Activated CD4-positive, alpha-beta T cell treated with anti-CD3 and anti-CD28 coated beads, Interleukin-2, amount 10 ng/mL, durations not matched to agents 24 days and 14 days (primary cell): ENCODE measurements at places on chromosomes 5 and 9. TPM values are rescaled to one million over a fixed set of nuclear protein-coding genes. Genes with fewer than 3 reads are reported as not detected.
A peak's percentile ranks its signal among the peaks of the same experiment; 100 is the strongest.

GRCh38 chr9:78685471-78685870 lies 388.5 kb downstream of the PSAT1 start:
- no peak for DNase-seq
- H3K27me3 ChIP-seq: no peaks in the 10 kb centered on the region
- H3K36me3 ChIP-seq: no peaks in the 10 kb centered on the region
- no peaks in the 10 kb centered on the region for H3K4me1 ChIP-seq
- no peak overlapping the region for H3K4me3 ChIP-seq

Gene FCN2
- not detected in 2 replicates for total RNA-seq

Gene DMRTA1
- total RNA-seq: not detected in 2 replicates

Gene C5orf22
- 34.2 and 37.7 TPM in 2 replicates for total RNA-seq

DNA sequence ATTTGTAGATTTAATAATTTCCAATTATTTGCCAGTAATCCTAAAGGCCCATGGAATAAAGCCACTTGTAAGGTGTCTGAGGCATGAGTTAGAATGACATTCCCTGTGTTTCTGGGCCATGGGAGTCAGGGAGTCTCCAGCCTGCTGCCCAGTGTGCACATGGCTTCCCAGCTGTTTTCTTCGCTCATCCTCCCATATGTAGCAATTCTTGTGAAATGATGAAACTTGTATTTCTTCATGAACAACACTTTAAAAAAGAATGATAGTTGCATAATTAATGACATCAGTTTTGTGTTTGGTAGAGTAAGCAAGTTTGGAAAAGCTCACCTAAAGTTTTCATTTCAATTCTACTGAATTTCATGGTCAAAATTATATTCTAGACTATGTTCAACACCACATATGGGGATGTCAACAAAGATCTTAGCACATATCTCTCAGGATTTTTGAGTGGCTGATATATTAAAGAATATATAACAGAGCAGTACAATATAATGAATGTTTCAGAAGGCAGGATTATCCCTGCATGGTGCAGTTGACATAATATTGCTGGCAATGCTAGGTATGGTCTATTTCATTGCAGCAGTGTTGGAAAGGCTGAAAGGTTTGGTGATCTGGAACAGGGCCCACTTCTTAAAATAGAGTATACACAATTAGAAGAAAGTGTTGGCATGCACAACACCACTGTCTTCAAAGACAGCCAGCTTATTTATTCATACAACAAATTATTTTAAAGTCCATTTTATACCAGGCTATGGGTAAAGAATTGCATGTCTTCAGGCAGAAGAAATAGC lies 44.7 kb downstream of the GRIN3A start:
- no peaks in the 10 kb centered on the region for H3K27me3 ChIP-seq
- no peaks in the 10 kb centered on the region for H3K36me3 ChIP-seq
- H3K27ac ChIP-seq: no peak overlapping the region
- no peaks in the 10 kb centered on the region for H3K4me1 ChIP-seq
- DNase-seq: no peak

Gene TLE1
- total RNA-seq: 0.21 TPM in 1 of 2 replicates, not detected in the other

DNA sequence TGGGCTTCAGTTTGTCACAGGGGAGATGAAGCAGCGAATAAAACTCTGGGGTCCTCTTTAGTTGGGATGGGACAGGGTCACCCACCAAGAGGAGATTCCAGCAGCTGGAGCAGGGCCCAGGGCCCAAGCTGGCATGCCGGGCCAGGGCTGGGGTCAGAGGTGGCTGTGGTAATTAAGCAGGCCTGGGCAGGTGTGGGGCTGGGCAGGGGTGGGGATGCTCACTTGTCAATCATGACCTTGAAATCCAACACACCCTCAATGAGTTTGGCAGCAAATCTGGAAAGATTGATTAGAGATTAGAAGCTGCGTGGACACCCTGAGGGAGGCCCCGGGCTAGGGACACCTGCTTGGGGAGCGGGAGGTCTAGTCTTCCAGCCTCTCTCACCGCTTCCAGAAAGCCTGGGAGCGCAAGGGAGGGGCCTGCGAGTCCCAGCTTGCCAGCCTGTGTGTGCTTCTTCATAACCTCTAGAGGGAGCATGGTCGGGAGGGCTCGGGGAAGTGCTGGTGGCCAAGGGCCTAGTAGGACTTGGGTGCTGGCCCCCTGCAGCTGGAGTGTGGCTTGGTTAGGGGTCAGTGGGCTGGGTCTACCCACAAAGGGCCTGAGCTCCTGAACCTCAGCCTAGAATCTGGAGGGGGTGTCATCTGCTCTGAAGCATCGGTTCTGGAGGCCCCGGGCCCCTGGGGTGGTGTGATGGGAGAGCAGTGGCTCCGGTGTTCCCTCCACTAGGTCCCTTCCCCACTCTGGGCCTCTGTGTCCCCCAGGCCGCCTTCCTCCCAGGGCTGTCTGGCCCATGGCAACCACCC lies 7.6 kb downstream of the CRAT start:
- H3K4me3 ChIP-seq: no peak overlapping the region
- H3K27me3 ChIP-seq: no peaks in the 10 kb centered on the region
- H3K36me3 ChIP-seq: no peaks in the 10 kb centered on the region
- H3K27ac ChIP-seq: no peak overlapping the region
- DNase-seq: peak; percentile 71
- no peaks in the 10 kb centered on the region for H3K4me1 ChIP-seq

DNA sequence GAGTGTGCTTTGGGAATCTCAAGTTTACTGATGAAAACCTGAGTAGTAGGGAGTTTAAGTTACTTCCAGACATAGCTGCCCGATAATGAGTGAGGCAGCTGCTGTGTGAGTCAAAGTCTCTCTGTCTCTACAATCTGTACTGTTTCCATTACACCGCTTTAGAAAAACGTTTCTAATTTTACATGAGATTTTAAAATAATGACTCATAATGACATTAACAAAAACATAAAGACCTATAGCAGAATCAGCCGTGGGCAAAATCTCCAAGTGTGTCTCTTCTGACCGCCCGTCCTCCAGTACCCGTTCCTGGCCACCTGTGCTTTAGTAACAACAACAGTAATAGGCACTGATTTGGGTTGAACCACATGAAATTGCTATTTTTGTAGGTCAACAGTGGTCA lies 69.6 kb upstream of the PRRC1 start:
- H3K27ac ChIP-seq: no peak overlapping the region
- no peaks in the 10 kb centered on the region for H3K36me3 ChIP-seq
- no peak overlapping the region for H3K4me3 ChIP-seq
- peaks cover 6% of the 10 kb centered on the region for H3K27me3 ChIP-seq
- DNase-seq: no peak
- H3K4me1 ChIP-seq: no peaks in the 10 kb centered on the region

DNA sequence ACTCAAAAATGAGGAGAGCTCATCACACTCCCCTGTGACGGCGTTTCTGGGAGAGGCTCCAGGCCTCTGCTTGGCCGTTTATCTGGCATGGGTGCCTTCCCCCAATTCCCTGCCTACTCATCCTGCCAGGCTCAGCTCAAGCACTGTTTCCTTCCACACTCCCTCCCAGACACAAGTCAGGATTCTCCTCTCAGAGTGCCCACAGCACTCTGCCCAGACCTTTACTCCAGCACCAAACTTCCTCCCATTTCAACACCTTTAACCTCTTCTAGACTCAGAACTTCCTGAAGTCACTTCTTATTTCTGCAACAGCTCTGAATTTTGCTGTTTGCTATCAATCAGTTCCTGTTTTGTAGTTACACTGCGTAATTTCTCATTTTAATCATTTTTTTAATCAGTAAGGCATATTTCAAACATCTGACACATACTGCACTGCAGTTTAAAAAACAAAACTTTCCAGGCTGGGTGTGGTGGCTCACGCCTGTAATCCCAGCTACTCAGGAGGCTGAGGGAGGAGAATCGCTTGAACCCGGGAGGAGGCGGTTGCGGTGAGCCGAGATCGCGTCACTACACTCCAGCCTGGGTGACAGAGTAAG lies 16.0 kb downstream of the TRMO start:
- H3K4me1 ChIP-seq: peaks cover 66% of the 10 kb centered on the region
- peak overlapping the region; percentile 78 for H3K4me3 ChIP-seq
- H3K36me3 ChIP-seq: peaks cover 41% of the 10 kb centered on the region
- no peaks in the 10 kb centered on the region for H3K27me3 ChIP-seq
- DNase-seq: peak; percentile 81
- H3K27ac ChIP-seq: peak overlapping the region; percentile 93

DNA sequence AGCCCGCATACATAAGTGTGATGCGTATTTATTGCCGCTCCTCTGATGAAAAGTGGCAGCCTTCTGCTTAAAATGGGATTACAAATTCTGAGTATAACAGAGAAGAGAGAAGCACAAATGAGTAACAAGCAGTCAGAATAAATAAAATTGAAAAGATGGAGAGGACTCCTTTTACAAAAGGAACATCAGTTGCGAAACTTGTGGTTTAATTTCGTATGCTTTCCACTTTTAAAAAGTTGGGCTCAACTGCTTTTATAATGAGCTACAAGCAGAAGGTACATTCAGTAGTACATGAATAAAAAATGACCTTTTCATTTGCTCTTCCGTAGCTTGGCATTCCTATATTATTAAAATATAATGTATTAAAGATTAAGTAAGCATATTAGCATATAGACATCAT lies 320.0 kb downstream of the FBXL17 start:
- no peak overlapping the region for H3K4me3 ChIP-seq
- H3K27ac ChIP-seq: no peak overlapping the region
- H3K36me3 ChIP-seq: no peaks in the 10 kb centered on the region
- H3K27me3 ChIP-seq: no peaks in the 10 kb centered on the region
- no peak for DNase-seq

DNA sequence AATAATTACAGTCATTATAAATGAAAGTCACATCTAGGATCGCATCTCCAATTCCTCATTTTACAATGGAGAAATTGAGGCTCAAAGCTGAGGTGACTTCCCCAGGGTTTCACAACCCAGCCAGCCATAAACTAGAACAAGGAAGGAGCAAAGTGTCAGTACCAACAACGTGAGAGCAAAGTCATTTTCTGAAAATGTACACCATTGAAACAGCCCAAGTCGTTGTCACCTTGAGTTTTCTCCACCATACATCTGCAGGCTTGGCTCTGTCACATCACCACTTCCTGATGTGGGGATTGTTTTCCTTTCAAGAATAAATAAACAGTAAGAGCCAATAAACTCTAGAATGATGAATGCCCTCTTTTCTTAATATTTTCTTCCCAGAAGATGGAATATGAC lies 184.5 kb upstream of the PTGER4 start:
- no peak for DNase-seq
- H3K36me3 ChIP-seq: peaks cover 16% of the 10 kb centered on the region
- H3K27ac ChIP-seq: no peak overlapping the region

Gene PCDHGA7
- total RNA-seq: 0.05 and 0.23 TPM in 2 replicates

GRCh38 chr5:82387819-82388166 lies 109.6 kb upstream of the RPS23 start:
- H3K27me3 ChIP-seq: no peaks in the 10 kb centered on the region
- H3K36me3 ChIP-seq: peaks cover 5% of the 10 kb centered on the region
- H3K4me3 ChIP-seq: no peak overlapping the region
- H3K4me1 ChIP-seq: peaks cover 18% of the 10 kb centered on the region
- H3K27ac ChIP-seq: no peak overlapping the region

GRCh38 chr5:138594305-138595058 lies 19.3 kb upstream of the HSPA9 start:
- no peak overlapping the region for H3K4me3 ChIP-seq
- no peak for DNase-seq
- H3K27ac ChIP-seq: no peak overlapping the region
- H3K4me1 ChIP-seq: no peaks in the 10 kb centered on the region

- no peaks in the 10 kb centered on the region for H3K4me1 ChIP-seq
- no peaks in the 10 kb centered on the region for H3K27me3 ChIP-seq
- no peak overlapping the region for H3K27ac ChIP-seq
- no peak overlapping the region for H3K4me3 ChIP-seq
- no peaks in the 10 kb centered on the region for H3K36me3 ChIP-seq
Observed at GRCh38 chr5:45680950-45681349, 15.2 kb downstream of the HCN1 start.

DNA sequence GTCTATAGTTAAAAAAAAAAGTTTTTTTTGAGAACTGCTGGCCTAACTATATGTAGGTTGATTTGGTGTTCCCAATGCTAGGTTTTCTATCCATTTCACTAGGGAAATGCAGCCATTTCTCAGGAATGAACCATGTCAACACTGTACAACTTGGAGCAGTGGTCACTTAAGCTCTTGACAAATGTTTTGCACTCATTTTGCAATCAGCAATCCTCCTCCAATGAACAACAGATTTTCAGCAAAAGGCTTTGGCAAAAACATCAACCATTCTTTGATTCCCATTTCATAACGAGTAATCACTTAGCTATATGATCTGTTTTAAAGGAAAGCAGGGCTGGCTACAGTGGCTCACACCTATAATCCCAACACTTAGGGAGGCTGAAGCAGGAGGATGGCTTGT lies 17.9 kb downstream of the STRBP start:
- no peak overlapping the region for H3K27ac ChIP-seq
- H3K36me3 ChIP-seq: no peaks in the 10 kb centered on the region
- H3K4me3 ChIP-seq: no peak overlapping the region
- H3K27me3 ChIP-seq: no peaks in the 10 kb centered on the region

GRCh38 chr9:34771007-34771406 lies 61.1 kb upstream of the CCL21 start:
- no peak for DNase-seq
- H3K4me1 ChIP-seq: peaks cover 3% of the 10 kb centered on the region
- no peaks in the 10 kb centered on the region for H3K36me3 ChIP-seq
- peaks cover 11% of the 10 kb centered on the region for H3K27me3 ChIP-seq

GRCh38 chr9:98071737-98072136 lies 15.2 kb downstream of the NANS start:
- DNase-seq: no peak
- H3K36me3 ChIP-seq: peaks cover 11% of the 10 kb centered on the region
- H3K27me3 ChIP-seq: no peaks in the 10 kb centered on the region
- peaks cover 29% of the 10 kb centered on the region for H3K4me1 ChIP-seq

Gene GPR151
- total RNA-seq: not detected in 2 replicates

- no peak overlapping the region for H3K4me3 ChIP-seq
- H3K27me3 ChIP-seq: no peaks in the 10 kb centered on the region
- H3K36me3 ChIP-seq: no peaks in the 10 kb centered on the region
- no peak for DNase-seq
- no peak overlapping the region for H3K27ac ChIP-seq
- no peaks in the 10 kb centered on the region for H3K4me1 ChIP-seq
Observed at GRCh38 chr5:121273833-121274433, 577.7 kb upstream of the FTMT start.

DNA sequence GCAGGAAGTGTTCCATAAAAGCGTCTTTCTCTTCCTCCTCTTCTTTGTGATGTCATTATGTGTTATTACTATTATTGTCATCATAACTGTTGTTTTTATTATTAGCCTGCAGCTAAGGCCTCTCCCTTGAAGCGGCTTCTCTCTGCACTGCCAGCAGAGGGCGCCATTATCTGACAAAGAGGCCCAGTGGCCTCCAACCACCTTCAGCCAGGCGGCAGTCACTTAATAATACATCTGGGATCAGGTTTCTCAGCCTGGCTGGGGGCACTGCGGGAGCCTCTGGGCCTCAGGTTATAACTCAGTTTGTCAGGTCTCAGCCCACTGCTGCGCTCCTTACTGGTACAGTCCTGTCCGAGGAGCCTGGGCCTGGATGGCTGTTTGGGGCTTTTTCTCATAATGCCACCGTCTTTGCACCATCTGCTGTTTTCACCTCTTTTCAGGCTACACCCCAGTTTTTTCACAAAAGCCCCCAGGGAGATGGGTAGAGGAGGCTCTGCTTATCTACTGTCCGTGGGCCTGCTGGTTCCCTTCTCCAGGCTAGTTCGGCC lies 281.9 kb downstream of the NSG2 start:
- H3K27me3 ChIP-seq: peaks cover 4% of the 10 kb centered on the region
- peaks cover 3% of the 10 kb centered on the region for H3K4me1 ChIP-seq
- peak; percentile 85 for DNase-seq
- no peaks in the 10 kb centered on the region for H3K36me3 ChIP-seq
- H3K4me3 ChIP-seq: no peak overlapping the region

Gene CACFD1
- 0.40 and 0.70 TPM in 2 replicates for total RNA-seq

Gene GCNT4
- total RNA-seq: 0.52 and 0.70 TPM in 2 replicates
